ENCODE measurements at places on chromosomes 7 and 10. TPM values are rescaled to one million over a fixed set of nuclear protein-coding genes. Genes with fewer than 3 reads are reported as not detected.
A peak's percentile ranks its signal among the peaks of the same experiment; 100 is the strongest.

GRCh38 chr10:57145548-57145947 lies 784.5 kb upstream of the ZWINT start:
- no peak for DNase-seq

DNA sequence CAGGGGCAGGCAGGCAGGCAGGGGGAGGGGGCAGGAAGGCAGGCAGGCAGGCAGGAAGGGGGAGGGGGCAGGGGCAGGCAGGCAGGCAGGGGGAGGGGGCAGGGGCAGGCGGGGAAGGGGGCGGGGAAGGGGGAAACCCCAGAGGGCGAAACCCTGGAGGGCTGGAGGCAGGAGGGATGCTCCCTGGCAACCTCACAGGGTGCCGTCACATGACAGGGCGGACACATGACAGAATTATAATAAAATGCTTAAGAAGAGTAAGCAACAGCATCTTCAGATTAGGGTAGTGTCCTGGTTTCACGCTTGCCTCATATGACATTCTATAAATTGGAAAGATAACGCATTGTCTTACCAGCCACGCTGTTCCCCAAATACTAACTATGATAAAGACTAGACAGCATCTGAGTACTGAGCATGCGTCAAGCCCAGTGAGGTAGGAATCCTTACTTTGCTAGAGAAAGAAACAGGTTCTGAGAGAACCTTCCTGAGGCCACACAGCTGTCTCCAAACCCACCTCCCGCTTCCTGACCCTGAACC lies 131.6 kb downstream of the DIP2C start:
- no peak for DNase-seq

- DNase-seq = no peak
Observed at GRCh38 chr10:131230641-131231322, 80.7 kb downstream of the TCERG1L start.

- DNase-seq = no peak
Observed at GRCh38 chr10:105241254-105241653, 600.2 kb downstream of the SORCS3 start.

DNA sequence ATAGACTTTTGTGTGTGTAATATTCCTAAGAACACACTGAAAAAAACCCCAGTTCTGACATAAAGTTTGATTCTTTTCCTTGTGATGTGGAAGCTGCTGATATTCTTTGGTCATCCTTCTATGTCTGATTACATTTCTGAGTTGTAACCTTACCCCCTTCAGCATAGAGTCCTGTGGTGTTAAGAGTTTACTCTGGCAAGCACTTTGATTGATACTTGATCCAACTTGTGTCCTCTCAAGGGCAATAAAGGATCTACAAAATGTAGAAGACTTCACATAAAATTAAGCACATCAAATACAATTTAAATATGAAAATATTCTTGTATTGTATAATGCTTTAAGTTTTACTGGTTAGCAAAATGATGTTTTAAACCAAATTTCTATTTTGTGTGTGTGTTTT lies 221.7 kb upstream of the DKK1 start:
- no peak for DNase-seq

DNA sequence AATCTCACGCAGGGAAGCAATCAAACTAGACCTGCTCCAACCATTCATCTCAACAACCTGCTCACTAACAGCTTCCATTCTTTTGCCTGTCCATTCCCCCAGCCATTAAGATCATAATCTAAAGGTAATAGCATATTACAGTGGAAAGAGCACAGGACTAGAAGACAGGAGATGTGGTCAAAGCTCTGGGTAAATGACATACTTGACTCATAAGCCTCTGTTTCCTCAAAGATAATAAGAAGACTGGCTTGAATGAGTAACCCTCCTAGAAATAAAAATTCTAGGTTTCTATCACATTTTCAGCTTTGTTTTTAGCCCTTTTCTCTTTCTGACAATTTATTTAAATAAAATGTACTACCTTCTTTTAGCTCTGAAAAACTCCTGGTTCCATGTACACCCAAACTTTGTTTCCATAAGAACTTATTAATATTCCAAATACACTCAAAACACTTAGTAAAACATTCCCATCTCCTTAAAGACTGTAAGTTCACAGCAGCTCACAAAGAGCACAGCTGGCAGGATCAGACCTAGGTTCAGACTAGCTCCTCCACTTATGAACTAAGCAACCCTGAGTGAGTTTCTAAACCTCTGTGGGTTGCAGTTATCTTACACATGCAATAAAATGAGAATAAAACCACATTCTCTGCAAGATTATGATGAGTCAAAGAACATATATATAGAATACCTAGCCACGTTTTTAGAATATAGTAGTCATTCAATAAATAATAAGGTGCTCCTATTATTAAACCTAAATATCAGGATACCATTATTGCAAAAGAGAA lies 11.6 kb downstream of the FAM204A start:
- DNase-seq = no peak

GRCh38 chr7:114922652-114923402 lies 933 bp downstream of the MDFIC start:
- peak; percentile 70 for DNase-seq

- DNase-seq = no peak
Observed at GRCh38 chr10:16845248-16845647, 28.0 kb upstream of the RSU1 start.

- no peak for DNase-seq
Observed at GRCh38 chr7:123140561-123140960, 59.2 kb downstream of the SLC13A1 start.

GRCh38 chr10:75466886-75467285 lies 35.5 kb downstream of the LRMDA start:
- no peak for DNase-seq

DNA sequence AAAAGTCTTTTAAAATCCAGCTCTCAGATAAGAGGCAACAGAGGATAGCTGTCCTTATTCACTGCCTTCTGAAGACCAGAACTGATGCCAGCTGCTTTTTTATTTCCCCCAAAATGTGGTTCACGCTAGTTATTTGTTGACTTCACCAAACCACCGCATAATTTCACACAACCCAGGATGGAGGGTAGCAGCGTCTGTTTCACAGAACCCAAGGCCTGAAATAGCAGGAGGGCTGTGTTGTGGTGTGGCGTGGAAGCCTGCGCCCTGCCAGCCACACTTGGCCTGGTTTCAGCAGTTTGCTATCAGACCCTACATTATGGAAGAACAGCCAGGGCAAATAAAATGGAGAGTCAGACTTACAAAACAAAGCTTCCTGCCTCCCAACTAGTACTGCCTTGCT lies 155.4 kb downstream of the DYNC1I1 start:
- DNase-seq = no peak

GRCh38 chr10:104127411-104127810 lies 5.4 kb downstream of the SFR1 start:
- DNase-seq = no peak

DNA sequence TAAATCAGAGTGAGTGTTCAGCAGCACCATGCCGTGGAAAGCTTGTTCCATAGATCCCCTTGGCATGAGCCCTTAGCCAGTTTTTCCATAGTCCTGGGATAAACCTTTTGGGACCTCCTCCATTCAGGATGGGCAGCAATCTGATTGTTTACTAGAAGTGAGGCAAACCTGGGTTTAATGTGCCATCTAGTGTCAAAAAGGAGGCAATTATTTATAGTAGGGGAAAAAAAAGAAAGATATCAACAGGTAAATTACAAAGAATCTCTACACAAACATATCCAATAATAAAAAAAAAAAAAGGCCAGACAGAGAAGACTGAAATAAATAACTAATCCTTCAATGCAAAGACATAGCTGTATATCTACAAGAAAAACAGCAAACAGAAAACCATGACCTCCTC lies 229.0 kb upstream of the STK17A start:
- no peak for DNase-seq

GRCh38 chr7:102866535-102867215 lies 46.1 kb upstream of the LRRC17 start:
- no peak for DNase-seq

- DNase-seq = no peak
Observed at GRCh38 chr7:115789901-115790300, 240.7 kb downstream of the TFEC start.

- DNase-seq = peak; percentile 39
Observed at GRCh38 chr7:135855846-135856245, 107.2 kb upstream of the FAM180A start.

GRCh38 chr10:63114031-63114814 lies 18.9 kb upstream of the NRBF2 start:
- DNase-seq = no peak

- DNase-seq = no peak
Observed at GRCh38 chr10:6416892-6417512, 163.1 kb downstream of the PRKCQ start.

DNA sequence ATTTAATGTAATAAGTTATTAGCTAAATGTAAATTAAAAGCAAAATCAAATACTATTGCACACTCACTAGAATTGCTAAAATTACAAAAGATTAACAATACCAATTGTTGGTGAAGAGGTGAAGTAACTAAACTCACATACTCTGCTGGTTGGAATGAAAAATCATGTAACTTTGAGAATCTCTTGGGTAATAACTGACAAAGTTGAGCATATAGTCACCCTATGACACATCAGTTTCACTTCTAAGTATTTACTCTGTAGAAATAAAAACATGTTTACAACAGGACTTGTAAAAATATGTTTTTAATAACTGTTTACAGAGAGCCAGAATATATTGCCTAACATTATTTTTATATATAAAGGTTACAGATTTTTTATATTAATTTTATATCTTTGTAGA lies 33.6 kb downstream of the CNTNAP2 start:
- no peak for DNase-seq

DNA sequence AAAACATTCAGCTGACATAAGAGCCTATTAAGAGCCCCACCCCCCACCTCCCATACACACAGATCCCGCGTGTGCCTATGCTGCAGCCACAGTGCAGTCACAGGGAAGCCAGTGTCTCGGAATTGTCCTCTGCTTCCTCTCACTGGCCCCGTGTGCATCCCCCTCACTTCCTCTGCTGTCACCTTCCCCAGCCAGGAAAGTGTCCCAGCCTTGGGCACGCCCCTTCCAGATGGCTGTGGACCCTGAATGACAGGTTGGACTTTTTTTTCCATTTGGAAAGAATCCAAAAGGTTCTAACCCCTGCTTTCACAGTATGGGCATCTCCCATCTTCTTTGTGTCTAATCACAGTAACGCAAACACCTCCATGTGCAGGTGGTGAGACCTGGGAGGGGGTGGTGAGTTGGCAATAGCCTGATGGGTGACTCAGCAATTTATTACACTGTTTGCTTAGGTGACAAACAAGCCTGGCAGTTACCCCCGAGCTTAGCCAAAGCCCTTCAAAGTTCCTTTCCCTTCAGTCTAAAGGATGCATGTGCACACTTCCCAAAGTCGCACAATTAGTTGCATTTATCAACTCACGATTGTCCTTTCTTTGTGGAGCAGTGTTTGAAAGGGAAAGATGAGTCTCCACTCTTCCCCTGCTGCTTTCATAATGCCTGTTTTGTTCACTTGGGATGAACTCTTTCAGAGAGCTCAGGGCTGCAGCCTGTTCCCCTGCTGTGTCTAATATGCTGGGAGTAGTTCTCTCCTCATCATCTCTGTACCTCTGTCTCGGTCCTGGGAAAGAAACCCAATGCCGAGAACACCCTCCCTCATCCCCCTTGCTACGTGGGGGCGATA lies 67.5 kb upstream of the EFCAB10 start:
- no peak for DNase-seq

- DNase-seq = no peak
Observed at GRCh38 chr7:27873981-27874957, 134.3 kb downstream of the TAX1BP1 start.

DNA sequence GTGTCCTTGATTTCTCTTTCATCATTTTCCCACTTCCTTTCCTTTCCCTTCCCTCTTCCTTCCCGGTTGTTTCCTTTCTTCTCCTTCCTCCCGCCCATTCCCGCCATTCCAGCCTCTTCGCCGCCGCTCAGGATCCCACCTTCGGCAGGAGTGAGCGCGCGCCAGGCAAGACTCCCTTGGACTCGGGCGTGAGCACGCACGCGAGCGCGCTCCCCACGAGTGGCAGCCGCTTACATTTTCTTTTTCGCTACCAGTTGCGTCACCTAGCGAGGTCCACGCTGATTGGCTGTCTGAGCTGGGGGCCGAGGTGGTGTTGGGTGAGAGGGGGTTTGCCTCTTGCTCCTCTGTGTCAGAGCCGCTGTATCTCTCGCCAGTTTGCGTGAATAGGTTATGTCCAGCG lies 11.8 kb downstream of the ZAN start:
- peak; percentile 10 for DNase-seq

DNA sequence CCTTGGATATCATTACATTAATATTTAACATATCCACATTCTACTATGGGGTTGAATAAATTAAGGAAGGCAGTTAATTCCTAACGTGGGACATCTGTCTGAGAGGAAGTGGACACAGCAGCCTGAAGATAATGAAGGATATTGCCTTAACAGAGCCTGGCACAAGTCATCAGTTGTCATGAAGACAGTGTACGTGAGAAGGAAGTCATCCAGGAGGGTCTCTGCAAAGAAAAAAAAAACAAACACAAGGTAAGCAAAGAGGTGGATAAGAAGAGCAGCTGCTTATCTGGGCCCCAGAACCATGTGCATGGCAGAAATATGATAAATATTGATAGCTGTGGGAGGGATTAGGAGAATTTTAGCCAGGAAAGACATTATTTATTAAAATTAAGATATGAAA lies 190.0 kb downstream of the RAPGEF5 start:
- no peak for DNase-seq

DNA sequence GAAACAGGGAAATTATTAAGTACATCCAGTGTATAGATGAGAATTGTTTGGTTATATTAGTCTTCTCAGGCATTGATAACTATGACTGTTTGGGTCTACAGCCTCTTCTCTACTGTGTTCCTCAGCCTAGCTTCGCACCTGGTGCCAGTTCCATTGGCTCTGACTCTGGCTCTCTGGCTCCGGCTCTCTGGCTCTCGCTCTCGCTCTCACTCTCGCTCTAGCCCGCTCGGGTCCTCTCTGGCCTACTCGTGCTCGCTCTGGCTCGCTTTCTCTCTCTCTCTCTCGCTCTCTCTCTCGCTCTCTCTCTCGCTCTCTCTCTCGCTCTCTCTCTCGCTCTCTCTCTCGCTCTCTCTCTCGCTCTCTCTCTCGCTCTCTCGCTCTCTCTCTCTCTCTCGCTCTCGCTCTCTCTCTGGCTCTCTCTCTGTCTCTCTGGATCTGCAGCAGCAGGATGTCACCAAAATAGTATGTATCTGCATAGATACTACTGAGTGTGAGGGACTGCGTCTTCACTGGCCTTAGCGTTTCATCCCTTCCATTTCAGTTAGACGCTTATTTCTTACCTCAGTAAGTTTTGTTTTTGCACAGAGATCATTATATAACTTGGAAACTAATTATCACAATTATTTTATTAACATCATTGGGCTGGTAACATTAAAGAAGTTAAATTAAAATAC lies 6.5 kb upstream of the SSBP1 start:
- no peak for DNase-seq

Gene PNLIPRP1
- 0.27 TPM for polyA plus RNA-seq

Gene SORCS1
- 11.6 TPM for polyA plus RNA-seq

Gene EXOC6
- polyA plus RNA-seq = 19.9 TPM

Gene FAM237B
- 0.64 TPM for polyA plus RNA-seq

Gene MOGAT3
- polyA plus RNA-seq = 0.72 TPM

Gene ANKRD30A
- polyA plus RNA-seq = not detected

Gene WDR86
- 57.5 TPM for polyA plus RNA-seq

Gene LMBR1
- polyA plus RNA-seq = 46.2 TPM

Gene OGDHL
- 42.3 TPM for polyA plus RNA-seq

Gene TRDMT1
- 8.2 TPM for polyA plus RNA-seq

Gene TMEM26
- 8.0 TPM for polyA plus RNA-seq

All from left renal cortex interstitium (tissue), 4 donors.